ENCODE measurements at places on chromosomes 3 and 15.

- DNase-seq = no peak
Measured at GRCh38 chr3:179149406-179149867, 1.3 kb downstream of the PIK3CA start.

GRCh38 chr3:98004721-98005120 lies 30.4 kb downstream of the GABRR3 start:
- no peak for DNase-seq

GRCh38 chr3:129382366-129382765 lies 46.1 kb downstream of the EFCAB12 start:
- DNase-seq = no peak

GRCh38 chr15:59924812-59925522 lies 79.1 kb upstream of the FOXB1 start:
- no peak for DNase-seq

All from astrocyte of the cerebellum (primary cell).